Activated T-helper 9 cell treated with anti-CD3 and anti-CD28 coated beads, Interleukin-2, amount 50 U/mL, for 16 hours (primary cell): ENCODE measurements at places on chromosomes 3 and 15.

DNA sequence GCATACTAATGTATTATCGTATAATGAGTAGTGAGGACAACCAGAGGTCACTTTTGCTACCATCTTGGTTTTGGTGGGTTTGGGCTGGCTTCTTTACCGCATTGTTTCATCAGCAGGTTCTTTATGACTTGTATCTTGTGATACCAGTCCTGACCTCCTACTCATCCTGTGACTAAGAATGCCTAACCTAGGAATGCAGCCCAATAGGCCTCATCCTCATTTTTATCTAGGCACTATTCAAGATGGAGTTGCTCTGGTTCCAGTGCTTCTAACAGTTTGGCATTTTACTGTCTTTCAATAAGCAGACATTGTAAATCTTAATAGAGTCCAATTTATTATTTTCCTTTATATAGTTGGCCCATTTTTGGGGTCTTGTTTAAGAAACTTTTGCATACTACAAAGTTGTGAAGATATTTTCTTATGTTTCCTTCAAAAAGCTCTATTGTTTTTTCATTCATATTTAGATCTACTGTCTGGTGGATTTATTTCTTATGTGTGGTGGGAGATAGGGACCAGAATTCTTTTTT lies 60.8 kb upstream of the RNU6-1 start:
- no peak for DNase-seq

DNA sequence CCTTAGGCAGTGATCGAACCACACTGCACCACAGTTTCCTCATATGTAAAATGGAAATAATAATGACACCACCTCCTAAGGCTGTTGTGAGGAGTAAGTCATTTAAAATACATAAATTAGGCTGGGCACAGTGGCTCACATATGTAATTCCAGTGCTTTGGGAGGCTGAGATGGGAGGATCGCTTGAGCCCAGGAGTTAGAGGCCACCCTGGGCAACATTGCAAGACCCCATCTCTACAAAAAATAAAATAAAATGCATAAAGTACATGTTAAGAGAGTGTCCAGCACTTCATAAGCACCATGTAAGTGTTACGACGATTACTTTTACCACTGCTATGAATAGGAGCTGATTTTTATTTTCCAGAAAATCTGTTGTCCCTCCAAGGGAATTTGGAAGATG lies 440.0 kb downstream of the FOXP1 start:
- DNase-seq = no peak

DNA sequence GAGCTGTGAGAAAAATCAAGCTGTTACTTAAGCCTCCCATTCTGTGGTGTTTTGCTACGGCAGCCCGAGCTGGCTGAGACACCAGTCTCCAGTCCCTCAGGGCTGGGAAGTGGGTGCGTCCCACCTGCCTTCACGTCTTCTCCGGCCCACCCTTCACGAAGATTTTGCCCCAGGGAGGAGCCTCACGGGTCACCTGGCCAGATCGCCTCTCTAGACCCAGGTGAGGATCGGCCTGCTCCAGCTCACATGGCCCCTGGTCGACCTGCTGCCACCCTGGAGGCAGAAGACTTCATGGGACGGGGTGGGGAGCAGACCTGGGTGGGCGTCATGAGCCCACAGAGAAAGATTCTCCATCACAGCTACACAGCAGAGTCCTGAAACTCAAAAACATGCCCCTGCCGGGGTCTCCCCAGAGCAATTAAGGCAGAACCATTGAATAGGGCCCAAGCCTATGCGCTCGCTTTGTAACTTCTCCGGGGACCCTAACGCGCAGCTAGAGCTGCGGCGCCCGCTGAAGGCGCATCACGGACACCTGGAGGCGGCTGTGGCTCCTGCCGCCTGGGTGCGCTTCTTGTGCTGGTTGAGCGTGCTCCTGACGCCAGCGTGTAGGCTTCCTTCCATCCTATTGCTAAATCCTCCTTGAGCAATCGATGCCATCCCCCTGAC lies 92.6 kb upstream of the ALDH1A3 start:
- no peak for DNase-seq

DNA sequence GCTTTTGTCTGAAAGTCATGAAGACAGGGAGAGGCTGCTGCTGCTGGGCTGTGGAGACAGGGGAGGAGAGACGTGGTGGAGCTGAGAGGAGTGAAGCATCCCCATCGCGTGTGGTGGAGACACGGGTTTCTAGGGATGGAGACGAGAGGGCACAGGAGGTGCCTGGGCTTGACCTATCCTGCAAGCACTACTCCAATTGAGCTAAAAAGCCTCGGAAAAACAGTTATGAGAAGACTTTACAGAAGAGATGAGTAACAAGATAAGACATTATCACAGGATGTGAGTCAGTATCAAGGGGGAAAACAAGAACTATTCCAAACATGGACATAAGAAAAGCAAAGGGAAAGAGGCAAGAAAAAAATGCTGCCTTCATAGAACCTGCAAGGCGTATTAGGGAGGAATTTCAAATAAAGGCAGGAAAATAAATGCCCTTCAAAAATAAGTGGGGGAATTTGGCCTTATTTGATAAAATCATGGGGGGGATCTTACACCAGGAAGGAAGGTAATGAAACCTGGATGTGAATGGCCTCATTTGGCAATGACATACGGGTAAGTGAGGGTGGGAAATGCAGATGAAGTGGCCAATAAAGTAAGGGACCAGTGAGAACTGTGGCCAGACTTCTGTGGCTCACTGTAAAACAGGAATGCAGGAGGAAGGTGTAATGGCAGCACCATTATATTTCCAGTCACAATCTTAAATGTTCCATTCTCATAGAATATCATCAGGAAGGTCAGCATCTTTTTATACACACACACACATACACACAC lies 97.9 kb downstream of the PLD1 start:
- no peak for DNase-seq

GRCh38 chr3:100402256-100402655 lies 917 bp downstream of the LNP1 start:
- DNase-seq = no peak
